ENCODE measurements at places on chromosomes 13 and 19. TPM values are rescaled to one million over a fixed set of nuclear protein-coding genes. Genes with fewer than 3 reads are reported as not detected.

GRCh38 chr13:25018729-25019115 lies 77.2 kb upstream of the PABPC3 start:
- H3K27ac ChIP-seq = no peak overlapping the region
- DNase-seq = no peak
- no peaks in the 10 kb centered on the region for H3K36me3 ChIP-seq
- peaks cover 12% of the 10 kb centered on the region for H3K27me3 ChIP-seq
- no peak overlapping the region for H3K4me3 ChIP-seq

- no peak overlapping the region for H3K4me3 ChIP-seq
- H3K27me3 ChIP-seq = no peaks in the 10 kb centered on the region
- H3K27ac ChIP-seq = no peak overlapping the region
- no peaks in the 10 kb centered on the region for H3K36me3 ChIP-seq
These were observed 16.4 kb downstream of the CARM1 start for GRCh38 chr19:10887616-10888367.

DNA sequence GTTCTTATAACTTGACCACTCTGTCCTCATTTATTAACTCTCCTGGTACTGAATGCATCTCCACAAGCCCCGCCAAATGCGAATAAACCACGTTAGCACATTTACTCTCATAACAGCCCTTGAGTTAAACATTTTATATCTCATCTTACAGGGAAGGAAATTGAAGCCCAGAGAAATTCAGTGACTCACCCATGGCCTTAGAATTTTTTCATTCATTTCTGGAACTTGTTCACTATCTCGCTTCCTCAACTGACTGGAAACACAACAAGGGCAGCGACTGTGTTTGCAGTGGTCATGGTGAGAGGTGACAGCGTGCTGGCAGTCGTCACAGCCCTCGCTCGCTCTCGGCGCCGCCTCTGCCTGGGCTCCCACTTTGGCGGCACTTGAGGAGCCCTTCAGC lies 39.5 kb downstream of the SERP2 start:
- peaks cover 3% of the 10 kb centered on the region for H3K4me1 ChIP-seq
- H3K36me3 ChIP-seq = no peaks in the 10 kb centered on the region
- no peak overlapping the region for H3K27ac ChIP-seq
- DNase-seq = peak; percentile 48

DNA sequence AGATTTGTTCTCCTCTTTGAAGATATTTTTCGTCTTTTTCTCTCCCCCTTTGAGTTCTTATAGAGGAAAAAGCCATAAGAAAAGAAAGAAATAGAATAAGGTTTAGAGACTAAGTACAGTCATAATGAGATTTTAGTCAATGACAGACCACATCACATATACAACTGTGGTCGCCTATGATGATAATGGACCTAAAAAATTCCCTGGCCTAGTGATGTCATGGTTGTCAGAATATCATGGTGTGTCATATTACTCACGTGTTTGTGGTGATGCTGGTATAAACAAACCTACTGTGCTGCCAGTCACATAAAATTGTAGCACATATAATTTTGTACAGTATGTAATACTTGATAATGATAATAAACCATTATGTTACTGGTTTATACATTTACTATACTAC lies 1096.1 kb downstream of the OLFM4 start:
- H3K4me1 ChIP-seq = no peaks in the 10 kb centered on the region
- no peak overlapping the region for H3K27ac ChIP-seq
- DNase-seq = no peak
- H3K36me3 ChIP-seq = no peaks in the 10 kb centered on the region
- H3K27me3 ChIP-seq = no peaks in the 10 kb centered on the region

- H3K4me3 ChIP-seq = no peak overlapping the region
- no peaks in the 10 kb centered on the region for H3K36me3 ChIP-seq
- H3K4me1 ChIP-seq = peaks cover 5% of the 10 kb centered on the region
- no peak overlapping the region for H3K27ac ChIP-seq
These were observed 1.4 kb upstream of the CD37 start for GRCh38 chr19:49333811-49334288.

GRCh38 chr13:25733001-25733491 lies 318.8 kb downstream of the SHISA2 start:
- no peaks in the 10 kb centered on the region for H3K4me1 ChIP-seq
- no peak for DNase-seq
- H3K27ac ChIP-seq = no peak overlapping the region

DNA sequence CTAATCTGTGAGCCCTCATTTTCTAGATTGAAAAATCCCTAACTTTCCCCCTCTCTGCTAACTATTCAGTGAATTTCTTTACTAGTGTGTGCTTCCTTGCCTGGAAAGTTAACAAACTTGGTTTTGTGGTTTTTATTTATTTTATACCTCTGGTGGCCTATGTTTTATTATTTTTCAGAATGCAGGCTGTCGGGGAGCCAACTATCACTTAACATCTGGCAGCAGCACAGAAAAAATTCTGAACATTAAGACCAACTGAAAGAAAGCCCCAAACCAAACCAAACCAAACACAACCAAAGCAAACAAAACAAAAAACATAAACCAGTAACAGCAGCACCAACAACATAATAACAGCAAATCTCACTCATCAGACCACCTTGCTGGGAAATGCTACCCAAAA lies 109.0 kb upstream of the KL start:
- no peaks in the 10 kb centered on the region for H3K36me3 ChIP-seq
- H3K4me1 ChIP-seq = peaks cover 3% of the 10 kb centered on the region
- H3K27me3 ChIP-seq = peaks cover 3% of the 10 kb centered on the region
- H3K4me3 ChIP-seq = no peak overlapping the region

DNA sequence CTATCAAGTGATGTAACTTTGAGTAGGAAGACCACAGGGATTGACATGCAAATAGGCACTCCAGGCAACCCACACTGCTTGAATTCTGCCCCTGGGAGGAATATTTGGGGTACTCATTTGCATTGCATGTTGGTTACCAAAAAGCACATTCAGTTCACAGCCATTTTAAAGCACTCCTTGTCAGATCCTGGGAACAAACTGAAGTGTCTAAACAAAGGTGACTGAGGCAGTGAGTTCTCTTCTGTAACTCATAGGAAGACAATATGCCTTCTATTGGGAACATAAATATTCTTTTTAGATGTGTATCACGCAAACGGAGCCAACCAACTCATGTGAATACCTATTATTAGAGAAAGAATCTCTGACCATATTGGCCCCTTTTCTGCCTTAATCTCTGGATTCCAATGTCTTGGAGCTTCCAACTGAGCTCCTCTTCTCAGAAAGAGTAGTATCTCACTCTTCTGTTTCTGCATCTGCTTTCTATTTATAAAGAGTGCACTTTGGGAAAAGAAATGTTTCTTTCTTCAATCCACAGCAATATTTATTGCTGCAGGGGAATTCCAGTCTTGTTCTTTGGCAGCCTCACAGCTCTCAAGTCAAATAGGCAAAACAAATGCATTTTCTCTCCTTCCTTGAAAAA lies 125.7 kb upstream of the NBEA start:
- no peak overlapping the region for H3K27ac ChIP-seq
- H3K27me3 ChIP-seq = no peaks in the 10 kb centered on the region
- DNase-seq = no peak
- no peaks in the 10 kb centered on the region for H3K36me3 ChIP-seq
- no peaks in the 10 kb centered on the region for H3K4me1 ChIP-seq

- no peaks in the 10 kb centered on the region for H3K27me3 ChIP-seq
- H3K4me3 ChIP-seq = no peak overlapping the region
- peak overlapping the region; percentile 21 for H3K27ac ChIP-seq
- H3K4me1 ChIP-seq = peaks cover 37% of the 10 kb centered on the region
- DNase-seq = peak; percentile 64
- H3K36me3 ChIP-seq = no peaks in the 10 kb centered on the region
These were observed 89.0 kb upstream of the SPATA13 start for GRCh38 chr13:24071423-24072075.

DNA sequence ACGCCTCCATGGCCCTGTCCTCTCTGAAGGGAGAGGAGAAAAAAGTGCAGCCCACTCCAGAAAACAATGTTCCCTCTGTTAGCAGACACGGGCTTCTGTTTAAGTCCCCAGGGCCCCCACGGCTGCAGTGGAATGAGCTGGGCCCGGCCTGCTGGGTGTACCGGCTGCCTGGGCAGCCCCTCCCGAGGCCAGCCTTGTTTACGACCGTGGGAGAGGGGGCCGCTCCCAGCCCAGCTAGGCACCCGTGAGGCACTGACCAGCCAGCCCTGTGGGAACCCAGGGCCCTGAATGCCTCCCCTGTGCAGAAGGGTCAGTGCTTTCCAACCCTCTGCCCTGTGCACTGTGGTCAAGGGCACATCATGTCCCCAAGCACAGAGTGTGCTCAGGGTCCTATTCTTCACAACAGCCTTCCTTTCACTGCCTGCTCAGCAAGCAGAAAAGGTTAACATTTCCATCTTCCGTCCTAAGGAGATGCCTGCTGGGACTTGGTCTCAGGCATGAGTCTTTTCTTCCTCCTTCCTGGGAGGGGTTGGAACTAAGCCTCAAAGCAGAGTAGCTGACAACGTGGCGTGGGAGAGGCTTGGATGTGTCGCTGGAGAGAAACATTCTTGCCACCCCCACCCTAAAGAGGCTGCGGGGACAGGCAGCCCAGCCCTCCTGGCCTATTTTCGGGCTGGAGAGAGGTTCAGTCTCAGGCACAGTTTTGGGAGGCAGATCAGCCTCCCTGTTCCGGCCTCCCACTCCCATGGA lies 90.1 kb downstream of the RGCC start:
- no peak overlapping the region for H3K27ac ChIP-seq
- H3K4me1 ChIP-seq = no peaks in the 10 kb centered on the region
- H3K27me3 ChIP-seq = no peaks in the 10 kb centered on the region
- H3K4me3 ChIP-seq = no peak overlapping the region

GRCh38 chr19:16608290-16608739 lies 19.7 kb downstream of the MED26 start:
- no peak overlapping the region for H3K27ac ChIP-seq
- no peak overlapping the region for H3K4me3 ChIP-seq
- peak; percentile 75 for DNase-seq
- no peaks in the 10 kb centered on the region for H3K36me3 ChIP-seq
- H3K4me1 ChIP-seq = peaks cover 4% of the 10 kb centered on the region

- peak; percentile 38 for DNase-seq
- H3K36me3 ChIP-seq = no peaks in the 10 kb centered on the region
- no peaks in the 10 kb centered on the region for H3K27me3 ChIP-seq
- H3K4me1 ChIP-seq = no peaks in the 10 kb centered on the region
- no peak overlapping the region for H3K27ac ChIP-seq
These were observed 16.2 kb downstream of the UNC13A start for GRCh38 chr19:17671906-17672305.

GRCh38 chr13:46555722-46556417 lies 2.9 kb downstream of the LRCH1 start:
- H3K4me3 ChIP-seq = no peak overlapping the region
- no peak for DNase-seq
- peaks cover 40% of the 10 kb centered on the region for H3K4me1 ChIP-seq
- no peaks in the 10 kb centered on the region for H3K27me3 ChIP-seq
- H3K27ac ChIP-seq = no peak overlapping the region

GRCh38 chr19:39352381-39353255 lies 10.4 kb downstream of the SAMD4B start:
- H3K27ac ChIP-seq = no peak overlapping the region
- no peak for DNase-seq
- peaks cover 30% of the 10 kb centered on the region for H3K36me3 ChIP-seq

GRCh38 chr19:6588508-6589345 lies 2.2 kb downstream of the CD70 start:
- no peak overlapping the region for H3K4me3 ChIP-seq
- no peak overlapping the region for H3K27ac ChIP-seq
- no peak for DNase-seq
- no peaks in the 10 kb centered on the region for H3K36me3 ChIP-seq
- H3K4me1 ChIP-seq = no peaks in the 10 kb centered on the region

- no peak overlapping the region for H3K4me3 ChIP-seq
- no peak for DNase-seq
These were observed 1660.3 kb downstream of the EFNB2 start for GRCh38 chr13:104875038-104875754.

DNA sequence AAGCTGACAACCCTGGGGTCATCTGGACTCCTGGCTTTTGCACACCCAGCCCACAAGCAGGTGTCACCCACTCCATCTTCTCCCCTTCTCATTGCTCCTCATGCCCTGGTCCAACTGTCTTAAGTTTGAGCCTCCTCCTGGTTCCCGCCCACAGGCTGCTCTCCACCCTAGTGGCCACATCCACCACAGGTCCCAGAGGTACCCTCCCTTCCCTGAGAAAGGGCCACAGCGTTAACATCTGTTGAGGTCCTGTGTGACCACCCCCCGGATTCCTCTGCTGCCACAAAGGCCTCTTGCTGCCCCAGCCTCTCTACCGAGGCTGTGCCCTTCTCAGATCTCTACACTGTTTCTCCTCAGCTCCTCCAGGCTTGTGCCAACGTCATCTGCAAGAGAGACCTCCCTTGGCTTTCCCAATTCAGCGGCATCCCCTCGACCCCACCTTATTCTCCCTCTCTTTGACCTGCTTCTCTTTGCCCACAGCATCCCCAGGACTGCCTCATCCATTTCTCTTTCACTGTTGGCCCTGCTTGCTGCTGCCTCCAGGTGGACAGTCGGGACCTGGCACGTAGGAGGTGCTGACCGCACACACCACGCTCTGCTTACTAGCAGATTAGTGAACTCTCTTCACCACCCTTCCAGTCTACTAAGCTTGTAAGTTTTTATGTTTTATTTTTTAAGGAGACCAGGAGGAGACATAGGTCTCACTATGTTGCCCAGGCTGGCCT lies 33.3 kb downstream of the SUGP2 start:
- H3K4me1 ChIP-seq = peaks cover 13% of the 10 kb centered on the region
- no peaks in the 10 kb centered on the region for H3K27me3 ChIP-seq
- no peak for DNase-seq
- peaks cover 17% of the 10 kb centered on the region for H3K36me3 ChIP-seq
- no peak overlapping the region for H3K27ac ChIP-seq

DNA sequence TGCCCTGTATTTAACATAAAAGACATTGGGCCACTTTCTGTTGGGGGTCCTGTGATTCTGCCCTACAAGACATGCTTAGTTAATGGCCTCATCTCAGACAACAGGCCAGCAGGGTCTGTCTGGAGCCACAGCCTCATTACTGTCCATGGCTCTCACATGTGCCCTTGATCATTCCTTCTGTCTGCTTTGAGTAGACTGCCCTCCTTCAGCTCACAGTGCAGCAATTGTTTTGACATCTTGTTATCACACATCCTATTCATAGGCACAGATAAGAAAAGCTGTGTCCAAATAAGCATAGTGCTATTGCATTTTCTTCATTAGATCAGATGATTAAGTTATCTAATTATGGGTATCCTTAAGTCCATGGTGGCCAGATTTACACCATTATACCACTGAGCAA lies 127.9 kb downstream of the KCTD12 start:
- peaks cover 34% of the 10 kb centered on the region for H3K4me1 ChIP-seq
- no peak overlapping the region for H3K27ac ChIP-seq
- peak; percentile 59 for DNase-seq
- H3K36me3 ChIP-seq = no peaks in the 10 kb centered on the region
- H3K27me3 ChIP-seq = no peaks in the 10 kb centered on the region

- no peak overlapping the region for H3K4me3 ChIP-seq
- peaks cover 5% of the 10 kb centered on the region for H3K4me1 ChIP-seq
- no peaks in the 10 kb centered on the region for H3K36me3 ChIP-seq
- peak; percentile 65 for DNase-seq
These were observed 9.8 kb upstream of the DPF1 start for GRCh38 chr19:38233740-38234251.

GRCh38 chr13:41382431-41382830 lies 71.4 kb downstream of the NAA16 start:
- no peak overlapping the region for H3K4me3 ChIP-seq
- H3K27me3 ChIP-seq = peaks cover 4% of the 10 kb centered on the region
- H3K36me3 ChIP-seq = no peaks in the 10 kb centered on the region
- H3K4me1 ChIP-seq = peaks cover 4% of the 10 kb centered on the region
- H3K27ac ChIP-seq = no peak overlapping the region

APBA3 gene
- 25.1 TPM for polyA plus RNA-seq

CRTC1 gene
- polyA plus RNA-seq = 4.2 TPM

LRRC4B gene
- 0.10 TPM for polyA plus RNA-seq

PGLYRP1 gene
- not detected for polyA plus RNA-seq

SYCN gene
- not detected for polyA plus RNA-seq

MAMSTR gene
- 0.94 TPM for polyA plus RNA-seq

TEX29 gene
- polyA plus RNA-seq = 0.44 TPM

PSMD8 gene
- 543 TPM for polyA plus RNA-seq

ATP7B gene
- polyA plus RNA-seq = 4.2 TPM

DMWD gene
- polyA plus RNA-seq = 45.5 TPM

KLK4 gene
- polyA plus RNA-seq = not detected

CFAP97D2 gene
- polyA plus RNA-seq = not detected
